ENCODE measurements at places on chromosomes 16 and 17.

DNA sequence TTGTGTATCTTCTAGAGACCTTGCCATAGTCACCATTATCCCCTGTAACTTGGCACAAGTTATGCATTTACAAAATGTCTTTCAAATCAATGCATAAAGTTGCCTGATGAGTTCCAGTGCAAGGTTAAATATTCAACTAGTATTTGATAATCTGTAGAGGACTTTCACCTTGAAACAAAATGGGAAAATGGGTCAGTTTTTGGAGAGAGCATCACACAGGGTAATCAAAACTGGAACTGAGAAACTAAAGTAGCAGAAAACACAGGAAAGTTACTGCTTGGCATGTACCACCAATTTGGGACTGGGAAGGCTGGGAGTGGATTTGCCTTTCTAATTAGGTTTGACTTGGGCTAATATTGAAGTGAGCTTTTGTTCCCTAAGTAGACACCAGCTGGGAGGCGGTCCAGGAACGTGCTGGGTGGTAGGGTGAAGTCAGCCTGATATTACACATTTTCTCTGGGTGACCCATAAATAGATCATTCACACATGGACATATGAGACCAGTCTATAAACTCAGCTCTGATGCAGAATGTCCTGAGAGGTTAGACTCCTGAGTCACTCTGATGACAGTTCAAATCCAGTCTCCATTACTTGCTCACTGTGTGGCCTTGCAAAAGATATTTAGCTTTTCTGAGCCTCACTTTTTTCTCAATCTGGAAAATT, 152.3 kb downstream of the PCTP start:
- DNase-seq = no peak

DNA sequence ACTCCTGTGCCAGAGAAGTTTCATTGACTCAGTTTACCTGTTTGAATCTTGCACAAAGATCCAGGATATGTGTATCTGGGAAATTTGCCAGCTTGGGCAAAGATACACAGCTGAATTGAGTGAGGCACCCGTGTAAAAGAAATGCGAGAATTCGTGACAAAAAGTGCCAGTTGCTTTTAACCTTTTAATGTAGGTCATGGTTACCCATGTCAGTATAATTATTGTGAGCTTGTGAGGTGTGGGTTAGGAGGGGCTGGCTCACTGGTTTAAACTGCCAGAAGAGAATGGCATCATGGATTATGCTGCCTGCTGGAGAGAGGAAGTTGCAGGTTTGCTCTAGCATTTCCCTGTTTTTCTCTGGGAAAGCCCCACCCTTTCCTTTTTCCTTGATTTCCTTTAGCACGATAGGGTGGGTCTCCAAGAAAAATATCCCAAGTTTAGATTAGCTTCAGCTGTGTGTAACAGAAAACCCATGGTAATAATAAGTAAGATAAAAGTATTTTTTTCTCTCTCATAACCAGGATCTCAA, 24.8 kb upstream of the NDRG4 start:
- no peak for DNase-seq

DNA sequence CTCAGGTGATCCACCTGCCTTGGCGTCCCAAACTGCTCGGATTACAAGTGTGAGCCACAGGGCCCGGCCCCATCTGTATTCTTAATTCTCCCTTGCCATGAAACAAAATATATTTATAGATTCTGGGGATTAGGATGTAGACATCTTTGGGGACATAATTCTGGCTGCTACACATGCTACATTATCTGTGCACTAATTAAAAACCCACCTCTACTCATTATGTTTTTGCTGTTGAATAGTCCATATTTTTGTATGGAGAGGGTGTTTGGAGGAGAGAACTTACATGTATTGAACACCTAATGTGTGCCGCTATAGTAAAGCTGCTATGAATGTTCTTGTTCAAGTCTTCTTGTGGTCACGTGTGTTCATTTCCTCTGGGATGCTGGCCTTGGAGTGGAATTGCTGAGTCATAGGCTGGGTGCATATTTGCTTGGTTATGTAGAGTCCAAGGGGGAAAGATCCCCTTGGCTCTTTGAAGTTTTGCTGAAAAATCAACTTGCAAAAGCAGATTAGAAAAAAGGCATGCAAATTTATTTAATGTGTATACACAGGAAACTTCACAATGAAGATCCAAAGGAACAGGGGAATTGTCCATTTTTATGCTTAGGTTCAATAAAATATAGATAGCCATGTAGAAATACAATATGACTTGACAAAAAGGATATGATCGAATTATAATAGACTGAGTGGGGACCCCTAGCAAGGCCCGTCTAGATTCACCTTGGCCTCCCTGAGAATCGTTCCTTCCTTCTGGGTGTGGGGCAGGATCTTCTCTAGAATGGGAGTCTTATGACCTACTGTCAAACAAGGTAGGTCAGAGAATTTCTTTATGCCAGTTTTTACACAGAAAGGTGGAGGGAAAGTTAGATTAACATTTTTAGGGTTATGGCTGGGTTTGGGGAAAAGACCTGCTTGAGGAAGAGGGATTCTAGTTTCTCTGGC, 42.1 kb upstream of the GPRC5B start:
- DNase-seq = no peak

DNA sequence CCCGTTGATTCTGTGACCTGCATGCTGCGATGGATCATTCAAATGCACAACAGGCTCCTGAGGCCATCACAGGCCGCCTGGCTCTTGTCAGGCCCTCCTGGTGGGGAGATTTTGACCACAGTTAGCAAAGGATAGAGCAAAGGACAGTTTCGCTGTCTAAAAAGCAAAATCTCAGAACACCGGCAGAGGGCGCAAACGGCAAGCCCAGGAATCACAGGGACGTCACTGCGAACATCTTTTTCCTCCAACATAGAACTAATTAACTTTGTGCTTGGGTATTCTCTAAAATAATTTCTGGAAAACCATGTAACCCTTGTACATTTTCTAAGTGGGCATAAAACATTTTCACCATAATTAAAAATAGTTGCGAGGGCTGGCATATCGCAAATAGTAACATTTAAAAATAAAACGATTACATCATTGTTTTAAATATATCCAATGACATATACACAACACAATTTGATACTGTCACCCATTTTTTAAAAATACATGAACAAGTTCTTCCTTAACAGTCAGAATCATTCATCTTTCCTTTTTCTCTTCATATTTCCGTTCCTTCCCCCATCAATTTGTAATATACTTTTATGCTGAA, 19.7 kb upstream of the SLC47A1 start:
- peak; percentile 40 for DNase-seq

GRCh38 chr17:71430281-71430680, 690.5 kb upstream of the SOX9 start:
- no peak for DNase-seq

GRCh38 chr16:56109205-56109604, 82.1 kb upstream of the GNAO1 start:
- DNase-seq = no peak

- no peak for DNase-seq
These were observed 2.8 kb downstream of the CCT6B start for GRCh38 chr17:34958438-34958837.

- no peak for DNase-seq
These were observed 92.1 kb upstream of the ZNF750 start for GRCh38 chr17:82931699-82932517.

GRCh38 chr16:70758786-70759185, 42.2 kb downstream of the VAC14 start:
- no peak for DNase-seq

GRCh38 chr17:63529711-63530556, 6.8 kb downstream of the KCNH6 start:
- no peak for DNase-seq

- DNase-seq = no peak
These were observed 55.6 kb downstream of the TMC6 start for GRCh38 chr17:78072961-78073360.

DNA sequence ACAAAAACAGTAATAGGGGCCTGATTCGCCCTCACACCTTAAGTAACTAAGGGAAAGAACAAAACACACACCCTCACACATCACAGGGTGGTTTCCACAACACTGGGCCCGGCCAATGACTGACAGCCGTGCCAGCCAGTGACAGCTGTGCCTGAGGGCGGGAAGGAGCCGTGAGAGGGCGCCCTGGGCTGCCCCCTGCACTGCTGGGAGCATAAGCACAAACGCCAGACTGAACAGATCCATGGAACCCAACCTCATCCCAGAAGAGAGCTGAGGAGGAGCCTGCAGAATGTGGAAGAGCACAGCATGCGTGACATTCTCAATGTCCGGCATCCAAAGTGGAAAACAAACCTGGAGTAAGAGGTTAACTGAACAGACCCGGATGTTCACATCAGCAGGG, 16.0 kb downstream of the CSNK1D start:
- DNase-seq = peak; percentile 59

Measured in activated CD8-positive, alpha-beta memory T cell treated with anti-CD3 and anti-CD28 coated beads for 1 hour (primary cell).